ENCODE measurements at places on chromosomes 7 and 10.

- no peak for DNase-seq
Observed at GRCh38 chr7:18224138-18224537, 196.5 kb upstream of the PRPS1L1 start.

- no peak for DNase-seq
Observed at GRCh38 chr7:33196221-33196620, 66.9 kb downstream of the BBS9 start.

- DNase-seq, result no peak
Observed at GRCh38 chr7:50504646-50505546, 54.7 kb upstream of the FIGNL1 start.

GRCh38 chr10:101330631-101331225 lies 23.2 kb upstream of the BTRC start:
- no peak for DNase-seq

DNA sequence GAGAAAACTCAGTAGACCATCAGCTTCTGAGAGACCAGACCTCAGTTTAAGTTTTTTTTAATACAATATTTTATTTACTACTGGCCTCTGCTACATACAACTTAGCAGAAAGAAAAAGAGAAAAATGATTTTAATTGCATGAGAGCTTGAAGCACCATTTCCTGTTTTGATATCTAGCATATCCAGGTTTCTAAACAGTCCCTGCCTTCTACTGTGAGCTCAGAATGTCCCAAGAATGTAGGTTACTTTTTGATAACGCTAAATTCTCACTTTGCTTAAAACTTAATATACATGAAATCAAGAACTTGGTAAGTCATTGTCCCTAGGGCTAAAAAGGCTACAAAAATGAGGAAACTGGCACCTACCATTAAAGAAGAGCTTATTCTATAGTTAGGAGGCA lies 7.0 kb downstream of the TMEM243 start:
- no peak for DNase-seq

DNA sequence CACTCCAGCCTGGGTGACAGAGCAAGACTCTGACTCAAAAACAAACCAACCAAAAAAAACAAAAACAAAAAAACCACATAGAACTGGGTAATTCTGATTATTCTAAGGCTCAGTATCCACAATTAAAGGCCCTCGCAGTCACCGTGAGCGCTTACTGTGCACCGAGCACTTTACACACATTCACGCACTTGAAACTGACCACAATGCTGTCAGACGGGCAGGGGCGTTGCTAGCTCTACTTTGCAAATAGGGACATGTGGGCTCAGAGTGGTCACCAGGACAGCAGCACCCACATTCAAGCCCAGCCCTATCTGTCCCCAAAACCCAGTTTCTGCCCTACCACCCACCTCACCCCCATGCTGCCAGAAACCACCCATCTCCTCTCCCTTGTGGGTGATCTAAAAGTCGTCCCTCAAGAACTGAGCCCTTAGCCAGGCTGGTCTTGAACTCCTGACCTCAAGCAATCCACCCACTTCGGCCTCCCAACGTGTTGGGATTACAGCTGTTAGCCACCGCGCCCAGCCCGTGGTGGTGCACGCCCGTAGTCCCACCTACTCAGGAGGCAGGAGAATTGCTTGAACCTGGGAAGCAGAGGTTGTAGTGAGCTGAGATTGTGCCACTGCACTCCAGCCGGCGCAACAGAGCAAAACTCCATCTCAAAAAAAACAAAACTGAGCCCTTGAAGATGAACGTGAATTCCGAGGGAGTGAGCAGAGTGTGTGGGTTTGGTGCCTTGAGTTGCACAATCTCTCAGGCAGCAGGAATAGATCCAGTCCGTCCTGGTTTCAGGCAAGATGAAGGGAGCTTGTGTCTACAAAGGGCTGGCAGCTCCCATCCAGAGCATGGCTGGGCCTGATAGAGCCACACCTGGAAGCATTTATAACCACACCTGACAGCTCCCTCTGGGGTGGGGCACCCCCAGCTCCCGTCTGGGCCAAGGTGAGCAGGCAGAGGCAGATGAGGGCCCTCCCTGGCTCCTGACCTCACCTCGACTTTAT lies 5.4 kb upstream of the HSPB1 start:
- DNase-seq, result no peak

GRCh38 chr7:35613150-35613549 lies 81.8 kb downstream of the HERPUD2 start:
- no peak for DNase-seq

Data from stimulated activated CD8-positive, alpha-beta memory T cell treated with anti-CD3 and anti-CD28 coated beads, Interleukin-2, amount 100 ng/mL, for 1 hour (primary cell).